ENCODE measurements at places on chromosomes 5 and 9.

DNA sequence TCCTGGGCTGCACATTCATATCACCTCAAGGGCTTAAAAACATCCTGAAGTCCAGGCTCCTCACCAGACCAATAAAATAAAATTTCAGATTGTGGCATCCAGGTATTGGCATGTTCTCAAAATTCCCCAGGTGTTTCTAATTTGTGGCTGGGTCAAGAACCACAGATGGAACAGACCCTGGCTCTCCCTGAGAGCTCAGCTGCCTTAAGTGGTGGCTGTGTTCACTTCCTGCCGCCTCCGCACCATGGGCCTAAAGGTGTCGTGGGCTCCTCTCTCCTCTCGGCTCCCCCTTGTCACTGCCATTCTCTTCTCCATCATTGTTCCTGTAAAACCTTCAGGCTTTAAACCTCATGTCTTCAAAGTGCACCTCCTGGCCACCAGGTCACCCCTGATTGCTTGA, 17.8 kb upstream of the CCNJL start:
- DNase-seq, result no peak

GRCh38 chr5:147713550-147714295, 68.8 kb downstream of the JAKMIP2 start:
- DNase-seq, result peak; percentile 13

GRCh38 chr9:81372628-81373191, 316.6 kb downstream of the TLE1 start:
- DNase-seq, result no peak

- DNase-seq, result no peak
Observed at GRCh38 chr5:52620315-52620714, 167.4 kb upstream of the ITGA1 start.

GRCh38 chr5:85590764-85591163, 1027.0 kb upstream of the COX7C start:
- DNase-seq, result no peak

DNA sequence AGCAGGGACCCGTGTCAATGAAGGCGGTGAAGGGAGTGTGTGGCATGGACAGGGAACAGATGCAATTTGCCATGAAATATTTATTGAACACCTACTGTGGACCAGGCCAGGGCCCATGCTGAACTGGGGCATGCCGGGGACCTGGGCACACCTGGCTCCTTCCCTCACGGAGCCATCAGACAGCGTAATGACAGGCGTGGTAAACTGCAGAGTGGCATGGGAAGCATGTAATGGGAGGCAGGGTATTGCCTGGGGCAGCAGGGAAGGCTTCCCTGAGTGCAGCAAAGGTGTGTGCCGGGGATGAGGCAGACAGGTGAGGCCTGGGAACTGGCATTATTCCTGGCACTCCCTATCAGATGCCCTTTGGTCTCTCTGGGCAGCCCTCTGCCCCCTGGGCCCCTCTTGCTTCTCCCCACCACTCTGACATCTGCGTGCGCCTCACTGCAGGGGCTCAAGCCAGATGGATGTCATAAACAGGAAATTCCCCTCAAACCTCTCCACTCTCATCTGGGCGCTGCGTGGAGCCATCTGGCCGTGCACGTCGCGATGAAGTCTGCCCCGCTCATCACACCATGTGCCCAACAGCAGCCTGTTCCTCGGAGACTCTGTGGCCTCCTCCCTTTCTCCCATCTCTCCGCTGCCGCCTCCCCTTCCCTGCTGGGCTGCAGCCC, 67.6 kb downstream of the HMCN2 start:
- no peak for DNase-seq

- no peak for DNase-seq
Observed at GRCh38 chr9:131513177-131513576, 10.5 kb downstream of the POMT1 start.

Data from NCI-H2029 treated with DMSO at 0.1 percent for 48 hours (cell line).